Stimulated activated CD4-positive, alpha-beta T cell treated with anti-CD3 and anti-CD28 coated beads, TNF-alpha, amount 100 ng/mL, for 24 hours (primary cell): ENCODE measurements at places on chromosomes 5 and 9.
A peak's percentile ranks its signal among the peaks of the same experiment; 100 is the strongest.

- no peak for DNase-seq
Observed at GRCh38 chr5:43691893-43692292, 88.9 kb downstream of the NNT start.

- DNase-seq: no peak
Observed at GRCh38 chr9:96363175-96363967, 20.1 kb downstream of the SLC35D2 start.

GRCh38 chr9:127118597-127119319, 3.7 kb downstream of the ANGPTL2 start:
- no peak for DNase-seq

DNA sequence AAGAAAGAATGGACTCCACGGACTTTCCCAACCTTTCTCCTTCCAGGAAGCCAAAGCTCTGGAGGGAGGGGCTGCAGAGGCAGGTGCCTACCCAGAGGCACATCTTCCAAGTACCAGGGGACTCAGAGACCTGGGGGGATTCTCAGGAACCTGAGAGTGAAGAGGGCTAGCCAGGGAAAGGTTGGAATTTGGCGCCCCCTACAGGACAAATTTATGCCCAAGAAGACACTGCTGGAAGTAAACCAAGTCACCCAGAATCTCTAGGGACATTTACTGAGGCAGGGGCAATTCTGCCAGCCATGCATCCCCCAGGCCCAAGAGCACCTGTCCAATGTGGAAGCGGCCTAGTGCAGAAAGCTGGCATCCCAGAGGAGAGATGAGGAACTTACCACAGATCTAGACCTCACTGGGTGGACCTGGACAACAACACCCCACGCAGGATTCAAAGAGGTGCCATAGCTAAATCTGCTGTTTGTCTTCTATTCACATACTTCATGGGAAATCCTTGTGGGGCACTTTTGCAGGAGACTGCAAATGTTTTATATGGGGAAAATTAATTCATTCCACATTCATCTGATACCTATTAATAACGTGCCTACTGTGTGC, 25.9 kb upstream of the IDNK start:
- DNase-seq: peak; percentile 35

DNA sequence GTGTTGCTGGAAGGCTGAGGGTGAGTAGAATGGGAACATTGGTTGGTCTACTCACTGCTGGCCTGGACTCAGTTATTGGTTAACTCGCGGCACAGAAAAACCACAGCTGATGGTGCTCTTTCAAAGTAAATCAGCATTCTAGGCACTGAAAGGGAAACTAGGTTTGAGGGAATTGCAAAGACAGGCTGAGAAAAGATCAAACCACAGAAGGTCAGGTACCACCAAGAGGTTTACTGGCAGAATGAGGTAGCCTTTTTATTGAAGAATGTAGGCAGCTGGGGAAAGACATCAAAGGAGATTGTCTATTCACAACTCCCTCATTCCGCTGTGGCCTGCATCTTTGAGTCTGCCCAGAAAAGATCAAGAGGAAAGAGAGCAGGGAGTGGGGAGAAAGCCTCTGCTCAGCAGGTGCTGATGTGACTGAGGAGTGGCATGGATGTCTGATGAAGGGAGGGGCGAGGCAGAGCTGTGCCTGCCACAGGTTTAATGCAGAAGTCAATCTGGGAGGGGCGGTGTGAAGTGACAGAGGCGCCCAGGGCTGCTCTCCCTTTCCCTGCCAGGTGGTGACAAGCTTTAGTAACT, 255.5 kb downstream of the MAN2A1 start:
- DNase-seq: no peak

DNA sequence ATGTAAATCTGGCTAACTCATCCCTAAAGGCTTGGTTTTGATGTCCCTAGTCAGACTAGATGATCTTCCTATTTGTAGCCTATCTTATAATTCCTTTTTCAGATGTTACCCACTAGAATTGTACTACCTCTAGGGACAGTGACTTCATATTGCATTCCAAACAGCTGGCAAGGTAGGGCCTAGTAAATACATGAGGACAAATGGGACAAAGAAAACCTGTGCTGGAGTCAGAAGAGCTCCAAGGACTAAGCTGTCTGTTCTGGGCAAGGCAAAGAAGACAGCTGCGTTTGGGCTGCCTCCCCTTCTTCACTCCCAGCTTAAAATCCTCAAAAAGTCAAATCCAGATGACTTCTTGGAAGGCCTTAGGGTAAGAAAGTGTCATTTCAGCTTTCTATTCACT, 10.0 kb downstream of the DMXL1 start:
- no peak for DNase-seq

- no peak for DNase-seq
Observed at GRCh38 chr5:158478139-158478538, 619.2 kb upstream of the CLINT1 start.

GRCh38 chr9:75238311-75238976, 150.1 kb downstream of the OSTF1 start:
- peak; percentile 9 for DNase-seq

DNA sequence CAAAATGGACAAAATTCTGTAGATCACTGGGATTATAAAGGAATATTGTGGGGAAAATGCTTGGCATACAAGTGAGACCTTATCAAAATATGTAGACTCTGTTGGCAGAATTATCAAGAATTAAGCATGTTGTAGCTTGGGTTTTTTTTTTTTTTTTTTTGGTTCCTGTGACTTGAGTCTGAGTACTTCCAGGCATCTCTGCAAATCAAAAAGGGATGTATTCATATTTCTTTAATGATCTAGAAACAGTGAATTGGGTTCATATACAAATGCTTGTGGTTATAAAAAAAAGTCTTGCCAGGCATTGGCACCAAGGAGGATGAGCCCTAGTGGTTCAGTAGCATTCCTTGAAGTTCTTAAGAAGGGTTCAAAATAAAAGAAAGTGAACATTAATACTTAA, 292.2 kb downstream of the ARHGAP26 start:
- no peak for DNase-seq

DNA sequence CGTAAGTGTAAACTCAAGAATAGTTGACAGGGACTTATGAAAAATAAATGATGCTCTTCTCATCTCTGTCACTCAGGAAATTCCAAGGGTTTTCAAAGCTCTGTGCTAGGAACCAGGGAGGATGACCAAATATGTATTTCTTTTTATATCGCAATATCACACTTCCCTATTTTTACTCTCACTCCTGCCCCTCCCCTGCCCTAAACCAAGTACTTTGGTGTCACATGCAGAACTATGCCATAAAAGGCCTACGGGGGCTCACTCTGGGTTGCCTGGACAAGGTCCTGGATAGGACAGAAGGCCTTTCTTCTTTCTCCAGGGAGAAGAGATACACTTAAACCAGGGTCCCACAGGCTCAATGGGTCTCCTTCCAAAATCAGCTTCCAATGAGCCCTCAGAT, 8.3 kb upstream of the RETREG1 start:
- no peak for DNase-seq

DNA sequence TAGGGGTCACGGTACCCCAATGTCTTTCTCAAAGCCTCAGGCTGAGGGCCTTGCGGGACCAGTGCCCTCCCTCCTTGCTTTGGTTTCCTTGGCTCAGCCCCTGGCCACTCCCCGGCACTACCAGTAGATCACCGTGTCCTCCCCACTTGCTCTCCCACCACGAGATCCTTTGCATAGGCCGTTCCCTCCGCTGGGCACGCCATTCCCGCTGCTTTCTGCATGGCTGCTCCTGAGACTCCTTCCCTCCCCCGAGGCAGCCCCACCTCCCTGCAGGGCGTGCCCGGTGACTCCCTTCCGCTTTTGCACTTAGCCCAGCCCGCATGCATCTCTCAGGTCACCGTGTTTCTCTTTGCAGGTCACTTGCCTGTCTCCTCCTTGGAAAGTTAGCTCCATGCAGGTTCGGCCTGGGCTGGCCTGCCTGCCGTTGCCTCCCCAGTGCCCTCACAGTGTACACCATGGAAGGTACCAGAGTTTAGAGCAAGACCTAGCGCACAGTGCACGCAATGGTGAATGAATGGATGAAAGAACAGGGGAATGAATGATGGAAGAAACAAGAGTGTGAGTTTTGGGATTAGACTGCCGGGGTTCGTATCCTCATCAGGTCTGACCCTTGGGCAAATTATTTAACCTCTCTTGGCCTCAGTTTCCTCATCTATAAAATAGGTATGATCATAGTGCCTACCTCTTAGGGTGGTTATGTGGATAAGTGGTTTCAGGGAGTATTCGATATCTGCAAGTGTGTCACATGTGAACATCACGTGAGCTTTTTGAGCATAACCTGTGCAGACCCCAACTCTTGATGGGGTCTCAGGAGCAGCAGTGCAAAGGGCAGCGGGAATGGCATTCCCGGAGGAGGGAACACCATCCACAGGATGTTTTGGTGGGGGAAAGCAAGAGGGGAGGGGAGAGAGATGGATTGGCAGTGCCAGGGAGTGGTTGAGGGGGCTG, 214.3 kb downstream of the C9orf50 start:
- no peak for DNase-seq

- no peak for DNase-seq
Observed at GRCh38 chr5:162174358-162174974, 106.9 kb downstream of the GABRG2 start.

DNA sequence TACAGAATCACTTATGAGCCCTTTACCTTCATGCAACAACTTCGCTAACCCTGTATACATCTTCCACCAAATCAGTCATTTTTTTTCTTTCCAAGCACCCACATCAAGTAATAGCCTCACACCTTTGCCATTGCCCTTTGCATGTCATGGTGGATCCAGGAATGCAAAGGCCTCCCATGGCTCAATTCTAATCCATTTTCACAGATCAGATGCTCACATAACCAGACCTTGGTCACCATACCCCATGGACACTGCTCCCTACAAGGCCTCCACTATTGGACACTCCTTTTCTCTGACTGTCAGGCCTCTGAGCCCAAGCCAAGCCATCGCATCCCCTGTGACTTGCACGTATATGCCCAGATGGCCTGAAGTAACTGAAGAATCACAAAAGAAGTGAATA, 179.5 kb downstream of the RASEF start:
- DNase-seq: no peak

- DNase-seq: no peak
Observed at GRCh38 chr5:76831110-76831452, 12.3 kb downstream of the F2RL1 start.

- DNase-seq: no peak
Observed at GRCh38 chr9:38130724-38131123, 61.7 kb upstream of the SHB start.

GRCh38 chr9:72462340-72462739, 59.1 kb upstream of the TMC1 start:
- DNase-seq: no peak

DNA sequence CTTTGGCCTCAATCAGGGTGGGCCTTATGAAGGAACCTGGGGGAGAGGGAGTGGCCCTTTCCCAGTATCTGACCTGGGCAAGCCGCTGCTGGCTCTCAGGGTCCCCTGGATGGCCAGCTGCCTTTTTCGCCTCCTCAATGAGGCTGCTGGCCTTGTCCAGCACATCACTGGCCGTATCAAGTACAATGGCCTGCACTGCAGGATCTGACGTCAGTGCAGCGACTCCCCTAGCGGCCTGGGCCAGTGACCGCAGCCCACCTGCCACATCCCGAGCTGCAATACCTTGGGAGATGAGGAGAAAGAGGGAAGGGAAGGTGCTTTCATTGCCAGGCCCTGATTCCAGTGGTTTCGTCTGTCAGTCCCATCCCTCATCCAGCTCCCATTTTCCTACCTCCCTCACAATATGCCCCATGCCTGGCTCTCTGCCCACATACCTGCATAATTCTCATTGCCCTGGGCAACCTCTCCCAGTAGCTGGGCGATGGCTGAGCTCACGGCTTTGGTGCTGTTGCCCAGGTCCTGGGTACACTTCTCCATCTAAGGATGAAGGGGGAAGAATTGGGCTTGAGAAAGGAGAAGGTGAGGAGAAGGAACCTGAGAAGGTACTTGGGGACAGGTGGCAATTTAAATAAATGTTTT, 19.1 kb downstream of the TLN1 start:
- no peak for DNase-seq

- DNase-seq: no peak
Observed at GRCh38 chr5:94944160-94944559, 325.7 kb downstream of the SLF1 start.

DNA sequence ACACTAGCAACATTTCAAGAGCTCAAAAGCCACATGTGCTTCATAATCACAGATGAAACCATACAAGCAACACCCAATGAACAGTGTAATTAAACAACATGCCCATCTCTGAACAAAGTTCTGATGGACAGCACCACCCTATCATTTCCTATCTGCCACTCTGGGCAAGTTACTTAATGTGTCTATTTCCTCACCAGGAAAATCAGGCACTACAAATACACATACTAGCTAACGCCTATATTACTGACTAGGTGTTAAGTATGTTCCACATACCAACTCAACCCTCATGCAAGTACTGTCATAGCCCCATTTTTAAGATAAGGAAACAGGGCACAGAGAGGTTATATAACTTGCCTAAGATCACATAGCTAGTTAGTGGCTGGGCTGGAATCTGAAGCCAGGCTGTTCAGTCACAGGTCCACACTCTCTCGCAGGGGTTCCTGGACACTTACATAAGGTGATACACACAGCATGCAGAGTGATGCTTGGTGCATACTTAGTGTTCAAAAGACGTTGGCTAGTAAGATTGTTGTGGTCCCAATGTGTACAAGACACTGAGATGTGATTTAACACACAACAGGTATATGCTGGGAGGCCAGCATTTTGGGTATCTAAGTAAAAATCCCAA, 24.2 kb downstream of the CORO2A start:
- DNase-seq: no peak

DNA sequence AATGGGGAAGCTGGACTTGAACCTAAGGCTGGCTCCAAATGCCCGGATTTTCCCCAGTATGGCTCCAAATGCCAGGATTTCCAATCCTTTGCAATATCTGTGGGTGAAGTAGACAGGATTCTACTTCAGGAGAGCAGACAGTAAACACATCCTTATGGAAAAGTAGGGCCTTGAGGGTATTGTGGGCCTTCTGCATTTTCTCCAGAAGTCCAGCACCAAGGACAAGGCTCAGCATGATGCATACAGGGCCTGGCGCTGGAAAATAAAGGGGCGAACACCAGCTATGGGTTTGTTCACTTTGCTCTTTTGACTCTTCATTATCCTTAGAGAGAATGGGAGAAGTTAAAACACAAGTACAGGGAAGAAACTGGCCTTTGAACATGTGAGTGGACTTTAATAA, 347.5 kb downstream of the SEMA5A start:
- DNase-seq: no peak

GRCh38 chr5:179154346-179154990, 94.3 kb downstream of the ZNF354C start:
- no peak for DNase-seq

DNA sequence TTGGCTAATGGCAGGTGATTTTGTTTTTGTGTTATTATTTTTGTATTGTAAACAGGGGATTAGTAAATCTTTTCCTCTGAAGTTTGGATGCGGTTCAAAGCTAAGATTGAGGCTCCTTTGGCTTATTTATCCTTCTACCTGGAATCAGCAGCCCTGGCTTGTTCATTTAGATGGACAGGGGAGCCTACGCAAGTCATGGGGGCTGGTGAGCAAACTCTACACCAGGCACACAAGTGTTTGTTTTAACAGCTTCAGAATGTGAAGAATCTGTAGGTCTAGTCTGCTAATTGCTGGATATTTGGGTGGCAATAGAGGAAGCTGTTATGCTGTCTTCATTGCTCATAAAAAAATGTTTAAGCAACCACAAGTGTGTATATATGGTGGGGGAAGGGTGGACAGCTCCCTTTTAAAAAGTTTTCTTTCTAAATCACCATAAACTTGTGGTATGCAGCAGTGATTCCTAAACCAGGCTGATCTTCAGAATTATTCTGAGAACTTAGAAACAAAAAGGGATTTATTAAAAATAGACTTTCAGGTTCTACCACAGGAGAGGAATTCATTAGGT, 20.7 kb downstream of the ZNF462 start:
- no peak for DNase-seq
